ENCODE measurements at places on chromosomes 2 and 18. TPM values are rescaled to one million over a fixed set of nuclear protein-coding genes. Genes with fewer than 3 reads are reported as not detected.

The PLEKHM3 gene
- total RNA-seq: 6.4 TPM

DNA sequence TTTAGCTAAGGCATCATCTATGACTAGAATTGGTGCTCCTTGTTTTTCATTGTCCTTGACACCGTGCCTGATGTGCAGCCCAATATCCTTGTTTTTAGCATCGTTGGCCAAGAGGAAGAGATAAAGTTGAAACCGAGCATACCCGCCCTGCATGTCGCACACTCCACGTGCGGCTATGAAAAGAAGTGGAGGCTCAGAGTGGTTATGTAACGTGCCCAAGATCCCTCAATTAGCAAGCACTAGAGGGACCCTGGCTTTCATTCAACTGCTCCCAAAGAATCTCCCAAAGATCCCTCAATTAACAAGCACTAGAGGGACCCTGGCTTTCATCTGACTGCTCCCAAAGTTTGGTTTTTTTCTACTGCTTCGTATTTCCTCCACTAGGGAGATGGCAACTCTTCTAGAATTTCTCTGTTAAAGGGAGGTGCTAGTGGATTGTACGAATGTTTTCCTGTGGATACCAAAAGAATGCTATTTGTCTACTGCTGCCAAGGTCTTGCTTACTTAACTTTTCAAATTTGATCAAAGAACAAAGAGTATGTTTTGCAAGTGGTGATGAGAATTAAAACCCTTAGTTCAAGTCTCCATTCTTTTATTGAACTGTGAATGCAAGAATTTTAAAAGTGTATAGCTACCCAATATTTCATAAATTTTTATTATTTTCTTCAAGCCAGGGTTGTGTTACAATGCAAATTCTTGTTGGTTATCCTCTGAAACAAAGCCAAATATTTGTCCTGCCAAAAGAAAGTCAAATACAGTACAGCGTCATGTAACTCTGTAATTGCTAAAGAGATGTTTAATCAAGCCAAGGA is 92.1 kb downstream of the AOX1 start:
- H3K4me1 ChIP-seq: peaks cover 19% of the 10 kb centered on the region
- H3K4me3 ChIP-seq: no peak overlapping the region
- peaks cover 1% of the 10 kb centered on the region for H3K27me3 ChIP-seq
- H3K36me3 ChIP-seq: no peaks in the 10 kb centered on the region
- DNase-seq: peak; percentile 17

The ALLC gene
- not detected for total RNA-seq

DNA sequence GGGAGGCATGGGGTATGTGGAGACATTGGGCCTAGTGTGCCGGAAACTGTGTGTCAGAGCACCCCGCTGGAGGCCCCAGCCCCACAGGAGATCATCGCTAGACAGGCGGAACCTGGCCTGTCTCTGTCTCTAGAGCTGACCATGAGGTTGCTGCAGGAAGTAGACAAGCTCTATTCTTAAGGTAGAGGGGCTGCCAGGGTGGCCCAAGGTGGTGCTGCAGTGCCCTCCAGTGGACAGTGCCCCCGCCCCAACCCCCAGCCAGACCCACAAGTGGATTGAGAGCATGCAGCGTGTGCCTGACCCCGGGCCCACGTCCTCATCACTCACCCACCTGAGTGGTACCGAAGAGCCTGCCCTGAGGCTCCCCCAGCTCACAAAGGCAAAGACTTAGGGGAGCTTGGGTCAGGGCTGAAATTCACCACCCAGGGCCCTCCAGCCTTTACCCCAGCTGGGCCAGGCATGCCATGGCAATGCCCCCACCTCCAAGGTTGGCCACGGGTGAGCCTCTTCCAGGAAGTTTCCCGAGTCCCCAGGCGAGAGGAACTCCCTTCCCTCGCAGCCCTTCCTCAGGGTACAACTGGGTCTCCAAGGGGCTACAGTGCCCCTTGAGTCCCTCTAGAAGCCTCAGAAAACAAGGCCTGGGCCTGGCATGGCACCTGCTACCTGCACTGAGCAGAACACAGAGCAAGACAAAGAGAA is 155.0 kb downstream of the TTC32 start:
- peaks cover 7% of the 10 kb centered on the region for H3K4me1 ChIP-seq
- H3K27me3 ChIP-seq: peaks cover 16% of the 10 kb centered on the region
- no peak overlapping the region for H3K4me3 ChIP-seq
- H3K36me3 ChIP-seq: no peaks in the 10 kb centered on the region

The CD207 gene
- total RNA-seq: not detected

The PREPL gene
- total RNA-seq: 53.0 TPM

DNA sequence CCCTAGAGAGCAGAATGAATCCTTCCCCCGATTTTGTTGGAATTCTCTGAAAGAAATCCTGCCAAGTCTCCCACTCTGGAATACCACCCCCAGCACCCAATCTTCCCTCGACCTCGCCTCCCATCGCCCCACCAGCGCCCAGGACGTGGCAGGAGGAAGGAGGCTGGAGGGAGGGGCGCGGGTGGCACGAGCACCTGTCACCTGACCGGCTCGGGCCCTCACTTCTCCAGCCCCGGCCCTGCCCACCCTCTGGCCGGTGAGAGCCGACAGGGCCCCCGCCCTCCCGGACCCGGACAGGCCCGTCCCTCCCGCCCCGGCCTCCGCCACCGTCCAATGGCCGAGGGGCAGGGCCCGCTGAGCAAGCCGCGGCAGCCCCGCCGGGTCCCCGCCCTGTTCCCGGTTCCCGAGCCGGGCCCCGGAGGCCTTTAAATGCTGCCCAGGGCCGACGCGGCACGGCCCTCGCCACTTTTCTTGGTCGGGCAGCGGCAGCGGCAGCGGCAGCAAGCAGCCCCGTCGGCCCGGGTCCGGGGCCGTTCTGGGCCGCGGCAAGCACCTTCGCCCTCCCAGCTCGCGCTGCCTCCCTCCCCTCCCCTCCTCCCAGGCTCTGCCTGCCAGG is at the start of gene LGALSL:
TSS of gene LGALSL (plus strand) at position 393 of the 616 bp plus-strand sequence. CDS start 384 bp downstream, outside the sequence.
- peaks cover 15% of the 10 kb centered on the region for H3K4me1 ChIP-seq
- DNase-seq: no peak
- no peak within 1 kb of the TSS for H3K27ac ChIP-seq
- no peaks in the 10 kb centered on the region for H3K36me3 ChIP-seq
- H3K4me3 ChIP-seq: peak within 1 kb of the TSS; percentile 80
- H3K27me3 ChIP-seq: peaks cover 22% of the 10 kb centered on the region

All from HFFc6 (cell line).